Activated CD4-positive, alpha-beta T cell treated with anti-CD3 and anti-CD28 coated beads, Interleukin-2, amount 50 U/mL, for 16 hours (primary cell): ENCODE measurements at places on chromosomes 12 and 14.

GRCh38 chr14:65517635-65518542, 105.4 kb downstream of the FUT8 start:
- peak; percentile 28 for DNase-seq

GRCh38 chr14:63470962-63471793, 72.0 kb downstream of the PPP2R5E start:
- DNase-seq = peak; percentile 80

- DNase-seq = no peak
Observed at GRCh38 chr12:106090591-106091445, 47.9 kb downstream of the NUAK1 start.

- no peak for DNase-seq
Observed at GRCh38 chr14:24630872-24631477, 3.0 kb downstream of the GZMB start.

DNA sequence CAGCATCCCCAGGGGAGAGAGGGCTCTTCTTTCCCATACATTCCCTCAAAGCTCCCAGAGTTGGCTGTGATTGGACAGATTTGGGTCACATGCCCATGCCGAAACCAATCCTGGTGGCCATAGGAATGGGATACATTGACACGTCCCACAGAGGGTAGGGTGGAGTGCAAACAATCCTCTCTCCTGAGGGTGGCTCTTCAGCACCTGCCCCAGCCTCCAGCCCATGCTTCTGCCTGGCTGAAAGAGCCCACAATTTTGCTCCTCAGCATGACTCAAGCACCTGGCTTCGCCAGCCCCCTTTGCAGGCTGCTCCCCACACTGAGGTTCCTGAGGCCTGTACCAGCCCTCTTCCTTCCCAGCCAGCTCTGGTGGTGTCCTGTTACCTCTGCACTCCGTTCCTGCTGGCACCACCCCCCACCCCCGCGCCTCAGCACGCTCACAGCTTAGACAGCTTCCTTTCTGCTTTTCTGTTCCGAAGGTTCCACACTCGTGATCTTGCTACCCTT, 71.7 kb downstream of the CCDC92 start:
- no peak for DNase-seq

DNA sequence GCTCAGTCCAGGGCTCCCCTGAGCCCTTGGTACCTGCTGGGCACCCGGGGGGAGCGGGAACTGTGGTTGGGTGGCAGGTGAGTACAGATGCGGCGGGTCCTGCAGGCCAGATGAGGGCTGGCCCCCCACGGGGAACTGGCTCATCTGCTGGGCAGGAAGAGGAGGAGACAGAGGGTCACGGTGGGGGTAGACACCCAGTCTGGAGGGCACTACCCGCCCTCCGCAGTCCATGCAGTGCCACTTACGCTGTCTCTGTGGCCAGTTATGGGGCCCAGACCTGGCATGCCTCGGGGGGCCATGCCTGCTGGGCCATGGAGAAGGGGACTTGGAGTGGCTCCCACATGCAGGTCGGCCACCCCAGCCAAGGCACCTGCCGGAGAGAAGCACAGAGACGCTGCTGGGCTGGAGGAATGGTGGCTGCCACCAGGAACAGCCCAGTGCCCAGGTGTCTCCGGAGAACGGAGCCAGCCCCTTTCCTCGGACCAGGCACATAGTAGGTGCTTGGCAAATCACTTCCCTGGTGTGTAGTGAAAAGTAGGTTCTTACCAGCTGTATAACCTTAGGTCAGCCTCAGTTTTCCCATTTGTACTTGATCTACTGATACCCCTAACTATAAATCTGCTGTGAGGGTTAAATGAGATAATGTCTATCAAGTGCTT, 21.1 kb downstream of the FOXN4 start:
- DNase-seq = no peak

- no peak for DNase-seq
Observed at GRCh38 chr12:4172999-4173398, 100.6 kb upstream of the CCND2 start.

DNA sequence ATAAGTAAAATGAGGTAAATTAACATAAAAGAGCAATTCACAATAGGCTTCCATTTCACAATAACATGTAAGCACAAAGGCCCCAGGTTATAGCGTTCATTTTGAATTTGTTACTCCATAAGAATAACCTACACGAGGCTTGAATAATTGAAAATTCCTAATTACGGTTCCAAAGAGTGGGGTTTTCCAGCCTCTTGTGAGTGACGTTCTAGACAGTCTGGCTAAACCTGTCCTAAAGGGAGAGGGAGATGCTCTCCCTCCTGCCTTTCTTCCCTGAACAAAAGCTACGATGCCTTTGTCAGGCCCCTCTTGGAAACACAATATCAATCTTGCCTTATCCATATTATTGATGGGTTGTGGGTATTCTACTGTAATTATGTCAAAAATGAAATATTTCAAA, 24.3 kb upstream of the VRK1 start:
- DNase-seq = no peak

GRCh38 chr14:73634011-73634833, 10.6 kb upstream of the DNAL1 start:
- no peak for DNase-seq
